ENCODE measurements at places on chromosomes 2 and 18.
A peak's percentile ranks its signal among the peaks of the same experiment; 100 is the strongest.

GRCh38 chr2:134283661-134284060, 29.8 kb downstream of the MGAT5 start:
- DNase-seq = no peak

GRCh38 chr2:241256168-241256545, 59.3 kb downstream of the HDLBP start:
- no peak for DNase-seq

GRCh38 chr18:31252522-31252921, 65.4 kb upstream of the DSG1 start:
- DNase-seq = no peak

DNA sequence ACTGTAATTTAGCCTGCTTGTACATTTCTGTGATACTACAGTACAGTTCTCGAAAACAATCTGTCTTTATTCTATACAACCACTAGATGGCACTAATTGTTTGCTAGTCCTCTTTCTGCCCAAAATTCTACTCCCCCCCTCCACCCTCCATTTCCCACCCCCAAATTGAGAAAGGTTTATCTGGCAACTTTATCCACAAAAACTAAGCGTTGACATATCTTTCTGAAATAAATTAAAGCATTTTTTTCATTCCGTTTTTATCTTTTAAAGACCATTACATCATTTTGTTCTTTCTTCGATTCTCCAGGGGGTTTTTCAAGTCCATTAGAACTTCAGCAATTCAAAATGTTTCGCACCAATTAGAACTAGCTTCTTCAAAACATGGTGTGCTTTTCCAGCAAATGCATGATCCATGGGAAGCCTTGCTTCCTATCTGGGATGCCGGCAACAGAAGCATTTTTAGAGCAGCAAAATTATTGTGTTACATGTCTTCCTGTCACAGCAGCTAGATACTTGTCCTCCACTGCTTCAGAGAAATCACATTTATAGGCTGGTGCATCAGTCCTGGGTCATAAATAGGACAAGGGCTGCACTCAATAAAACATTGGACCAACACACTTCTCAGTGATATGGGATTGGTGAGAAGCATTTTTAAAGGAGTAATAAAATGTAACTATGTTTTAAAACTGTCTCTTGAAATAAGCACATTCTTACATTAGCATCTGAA, 241.3 kb downstream of the PAX3 start:
- DNase-seq = no peak

DNA sequence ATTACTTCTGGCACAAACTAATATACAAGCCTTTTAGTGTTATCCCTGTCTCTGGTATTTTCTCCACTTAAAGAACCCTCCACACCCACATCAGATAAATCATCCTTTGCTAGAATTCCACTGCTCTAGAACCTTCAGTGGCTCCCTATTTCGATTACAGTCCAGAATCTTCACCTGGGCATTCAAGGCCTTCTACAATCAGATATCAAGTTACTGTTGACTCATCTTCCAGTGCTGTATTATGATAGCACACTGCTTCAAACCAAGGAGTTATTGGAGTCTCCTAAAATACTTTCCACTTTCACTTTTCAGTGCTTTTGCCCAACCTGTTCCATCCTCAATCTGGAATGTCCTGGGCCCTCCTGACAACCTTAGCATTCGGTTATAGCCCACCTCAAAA, 3.4 kb downstream of the CGREF1 start:
- no peak for DNase-seq

DNA sequence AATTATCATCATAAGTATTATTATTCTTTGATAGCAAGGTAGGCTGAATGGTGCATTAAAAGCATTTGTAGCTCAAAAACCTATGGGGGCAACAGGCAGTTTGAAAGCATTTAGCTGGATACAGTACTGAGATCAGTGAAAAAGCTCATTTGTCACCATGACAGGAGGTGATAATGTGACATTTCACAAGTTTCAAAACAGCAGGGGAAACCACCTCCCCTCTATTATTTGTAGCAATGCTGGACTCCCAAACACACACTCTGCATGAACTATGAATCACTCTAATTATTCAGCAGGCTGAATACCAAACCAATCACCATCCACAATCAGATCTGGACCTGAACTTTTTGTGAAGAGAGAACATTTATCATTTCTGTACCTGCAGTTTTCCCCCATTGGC, 63.4 kb downstream of the MYO5B start:
- no peak for DNase-seq

DNA sequence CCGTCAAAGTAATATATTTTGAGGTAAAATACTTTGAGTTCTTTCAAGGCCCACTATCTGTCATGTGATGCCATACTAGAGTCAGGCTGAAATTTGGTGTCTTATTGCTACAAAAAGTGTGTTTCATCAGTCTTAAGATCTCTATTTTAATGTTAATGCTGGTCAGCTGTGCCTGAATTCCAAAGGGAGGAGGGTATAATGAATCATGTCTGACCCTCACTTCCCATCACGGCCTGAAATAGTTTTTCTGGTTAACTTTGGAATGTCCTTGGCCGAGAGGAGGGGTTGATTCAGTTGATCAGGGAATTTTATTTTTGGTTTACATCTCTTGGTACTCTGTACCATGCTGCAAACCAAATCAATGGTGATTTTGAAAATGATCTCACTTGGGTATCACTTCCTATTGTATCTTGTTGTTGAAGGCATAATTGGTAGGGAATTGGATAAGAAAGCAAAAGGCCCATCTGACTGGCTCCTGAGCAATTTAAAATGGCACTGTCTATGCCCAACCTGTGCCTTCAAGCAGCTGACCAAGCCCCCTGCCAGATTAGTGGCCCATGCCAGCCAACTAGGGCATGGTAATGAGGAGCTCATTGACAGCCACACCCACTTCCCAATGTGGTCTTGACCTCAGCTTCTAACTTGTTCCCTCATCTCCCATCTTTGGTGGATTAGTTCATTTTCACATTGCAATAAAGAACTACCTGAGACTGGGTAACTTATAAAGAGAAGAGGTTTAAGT, 6.1 kb upstream of the SLC35F5 start:
- no peak for DNase-seq

GRCh38 chr18:75502286-75502685, 74.8 kb upstream of the SMIM21 start:
- no peak for DNase-seq

- DNase-seq = no peak
These were observed 97.2 kb downstream of the RTN4 start for GRCh38 chr2:54952978-54953456.

- no peak for DNase-seq
These were observed 96.8 kb upstream of the CDC42EP3 start for GRCh38 chr2:37767959-37768925.

DNA sequence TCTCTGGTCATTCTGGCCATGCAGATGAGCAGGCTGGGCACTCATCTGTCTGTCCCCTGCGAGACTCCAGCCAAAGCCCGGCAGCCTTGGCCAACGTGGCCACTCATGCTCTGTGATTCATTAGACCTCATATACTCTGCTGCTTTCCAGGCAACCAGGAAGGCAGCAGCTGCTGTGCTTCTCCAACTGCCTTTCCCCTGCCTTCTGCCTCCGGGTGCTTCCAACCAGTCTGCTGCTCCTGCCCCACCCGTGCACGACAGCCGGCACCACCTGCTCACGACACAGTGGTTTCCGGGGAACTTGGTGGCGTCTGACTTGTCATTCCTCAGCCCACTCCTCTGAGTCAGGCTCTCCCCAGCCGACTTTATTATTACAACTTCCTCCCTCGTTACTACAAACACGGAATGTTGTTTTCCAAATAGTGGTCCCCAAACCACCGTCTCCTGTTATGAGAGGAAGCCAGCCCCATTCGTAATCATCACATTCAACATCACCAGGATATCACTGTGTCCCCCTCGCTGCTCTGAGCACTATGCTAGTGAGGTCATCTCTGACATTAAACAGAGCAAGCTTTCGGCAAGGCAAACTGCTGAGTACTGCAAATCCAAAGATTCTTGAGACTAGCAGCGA, 392.4 kb downstream of the ALK start:
- DNase-seq = peak; percentile 74

- no peak for DNase-seq
These were observed 68.3 kb downstream of the PTPN4 start for GRCh38 chr2:119827866-119828507.

DNA sequence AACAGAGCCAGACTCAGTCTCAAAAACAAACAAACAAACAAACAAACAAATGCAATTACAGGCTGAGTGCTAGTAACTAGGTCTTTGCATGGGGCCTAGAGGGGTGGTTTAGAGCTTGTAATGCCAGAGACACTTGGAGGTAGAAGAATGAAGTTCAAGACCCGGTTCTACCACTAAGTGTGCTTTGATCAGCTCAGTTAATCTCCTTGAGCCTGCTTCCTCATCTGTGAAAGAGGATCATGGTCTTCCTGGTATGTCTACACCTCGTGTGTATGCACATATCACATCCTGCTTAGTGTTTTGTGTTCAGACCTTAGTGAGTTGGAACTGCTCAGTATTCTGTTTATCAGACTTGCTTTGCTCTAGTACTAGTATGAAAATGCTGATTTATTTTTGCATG, 4.8 kb upstream of the ATP6V1C2 start:
- no peak for DNase-seq

DNA sequence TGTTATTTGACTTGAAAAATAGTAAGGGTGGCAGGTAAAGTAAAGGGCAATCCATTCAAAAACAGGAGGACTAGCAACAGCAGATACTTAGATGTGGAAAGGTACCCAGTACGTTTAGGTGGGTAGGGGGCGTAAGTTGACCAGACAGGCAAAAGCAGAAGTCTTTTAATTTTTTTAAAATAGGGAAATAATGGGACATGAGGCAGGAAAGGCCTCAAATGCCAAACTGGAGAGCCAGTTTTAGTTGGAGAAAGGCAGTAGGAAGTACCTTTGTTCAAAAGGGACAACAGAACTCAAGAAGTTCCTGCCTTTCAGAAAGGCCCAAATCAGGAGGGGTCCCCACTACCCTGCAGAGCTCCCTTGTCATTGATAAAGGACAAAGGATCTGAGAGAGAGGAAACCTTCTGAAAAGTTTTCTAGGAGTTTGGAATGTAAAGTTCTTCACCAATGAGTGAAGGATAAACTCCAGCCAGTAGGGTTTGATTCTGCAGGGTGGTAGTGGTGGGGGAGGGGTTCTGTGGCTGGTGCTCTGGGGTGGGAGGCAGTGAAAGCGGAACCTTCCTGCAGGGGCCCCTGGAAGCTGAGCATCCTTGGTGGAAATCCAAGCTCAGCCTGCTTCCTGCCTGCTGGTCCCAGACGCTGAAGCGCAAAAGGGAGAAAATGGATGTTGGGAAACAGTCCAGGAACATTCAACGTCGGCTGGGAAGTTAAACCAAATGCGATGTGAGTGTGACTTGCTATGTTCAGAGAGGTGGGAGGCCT, 40.1 kb downstream of the TMEM17 start:
- no peak for DNase-seq

GRCh38 chr2:99938250-99938649, 204.1 kb downstream of the AFF3 start:
- no peak for DNase-seq

DNA sequence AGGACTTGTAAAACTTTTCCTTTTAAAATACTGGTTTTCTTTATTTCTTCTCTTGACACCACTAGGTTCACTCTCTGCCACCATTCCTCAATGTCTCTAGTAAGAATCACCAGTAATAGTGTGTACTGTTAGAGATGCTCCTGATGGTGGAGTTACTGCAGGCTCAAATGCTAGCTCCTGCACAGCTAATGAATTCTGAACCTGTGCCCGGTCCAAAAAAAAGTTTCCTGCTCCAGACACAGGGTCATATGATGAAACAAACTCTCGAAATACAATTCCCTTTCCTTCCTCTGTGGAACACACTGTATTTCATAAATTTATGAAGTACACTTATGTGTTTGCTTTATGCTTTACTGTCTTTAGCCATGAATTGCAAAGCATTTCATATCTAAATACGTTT, 19.2 kb downstream of the PMS1 start:
- no peak for DNase-seq

DNA sequence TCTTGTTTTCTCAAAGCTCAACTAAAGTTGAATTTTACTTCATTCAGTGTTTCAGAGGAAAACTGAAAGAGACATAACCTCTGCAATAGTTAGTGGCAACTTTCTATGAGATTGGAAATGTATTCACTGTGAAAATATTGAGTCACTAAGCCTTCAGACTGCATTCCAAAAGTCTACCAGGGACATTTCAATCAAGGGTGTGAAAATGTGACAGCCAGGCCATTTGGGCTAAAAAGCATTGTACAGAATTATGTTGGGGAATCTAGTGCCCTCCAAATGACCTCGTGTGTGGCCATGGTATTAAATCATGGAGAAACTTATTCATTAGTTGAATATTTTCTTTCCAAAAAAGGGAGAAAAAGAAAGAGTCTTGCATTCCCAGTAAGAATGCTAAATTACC, 251.9 kb downstream of the GRB14 start:
- no peak for DNase-seq

DNA sequence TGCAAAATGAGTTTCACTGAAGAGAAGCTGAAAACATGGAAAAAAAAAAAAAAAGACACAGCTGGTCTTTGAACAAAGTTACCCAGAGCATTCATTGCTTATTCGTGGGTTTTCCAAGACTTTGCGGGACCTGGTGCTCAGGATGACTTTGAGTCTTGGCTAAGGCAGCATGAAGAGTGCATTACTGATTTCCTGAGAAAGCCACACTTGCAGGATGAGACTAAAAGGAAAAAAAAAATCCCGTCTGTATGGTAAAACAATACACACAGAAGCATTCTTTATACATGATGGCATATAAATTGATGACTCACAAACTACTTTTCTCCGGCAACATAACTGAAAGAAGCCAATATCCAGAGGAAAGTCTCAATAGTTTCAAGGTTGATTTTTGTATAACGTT, 195.4 kb downstream of the SPP2 start:
- no peak for DNase-seq

- DNase-seq = no peak
These were observed 1624.9 kb upstream of the CELF4 start for GRCh38 chr18:39190508-39190907.

DNA sequence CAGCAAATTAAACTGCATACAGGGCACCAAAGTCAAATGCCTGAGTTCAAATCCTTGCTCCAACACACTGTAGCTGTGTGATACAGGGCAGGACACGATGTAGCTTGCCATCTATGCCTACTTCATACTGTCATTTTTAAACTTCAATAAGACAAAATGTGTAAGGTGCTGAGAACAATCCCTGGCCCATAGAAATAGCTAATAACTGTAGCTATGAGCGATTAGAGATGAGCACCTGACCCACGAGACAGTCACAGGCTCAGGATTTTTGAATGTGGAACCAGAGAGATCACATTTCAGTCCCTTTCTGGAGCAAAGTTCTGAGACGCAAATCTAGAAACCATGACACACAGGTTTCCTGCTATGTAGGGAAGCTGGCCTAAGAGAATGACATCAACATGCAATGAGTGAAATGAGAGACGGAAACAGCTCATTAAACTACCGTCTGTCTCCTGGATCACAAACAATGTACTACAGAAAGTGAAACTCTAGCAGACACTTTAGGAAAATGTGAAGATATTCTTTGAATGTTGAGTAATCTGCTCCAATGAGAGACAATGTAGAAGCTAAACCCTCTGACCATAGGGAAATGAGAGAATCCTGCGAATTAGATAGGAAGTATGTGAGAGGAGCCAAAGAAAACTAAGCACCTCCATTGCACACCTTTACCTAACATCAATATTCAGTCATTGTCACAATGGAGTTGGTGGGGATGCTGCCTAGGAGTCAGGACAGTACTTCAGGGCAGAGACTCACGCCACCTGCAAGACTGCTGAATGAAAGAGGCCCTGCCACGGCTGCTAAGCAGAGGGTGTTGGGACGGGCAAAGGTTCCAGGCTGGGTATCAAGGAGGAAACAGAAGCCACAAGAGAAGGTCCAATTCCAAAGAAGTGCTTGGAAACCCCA, 25.5 kb downstream of the B4GALT6 start:
- DNase-seq = no peak
